Omental fat pad (tissue), 4 donors: ENCODE measurements at places on chromosomes 5 and 9. TPM values are rescaled to one million over a fixed set of nuclear protein-coding genes. Genes with fewer than 3 reads are reported as not detected.

Gene PCDHGA12
- 18.4 TPM for total RNA-seq

Gene CNTNAP3B
- 31.5 TPM for total RNA-seq

Gene UGT3A1
- total RNA-seq: not detected

Gene FOXD4L3
- total RNA-seq: not detected

Gene PITX1
- total RNA-seq: 3.7 TPM

Gene FAM120AOS
- total RNA-seq: 61.2 TPM

DNA sequence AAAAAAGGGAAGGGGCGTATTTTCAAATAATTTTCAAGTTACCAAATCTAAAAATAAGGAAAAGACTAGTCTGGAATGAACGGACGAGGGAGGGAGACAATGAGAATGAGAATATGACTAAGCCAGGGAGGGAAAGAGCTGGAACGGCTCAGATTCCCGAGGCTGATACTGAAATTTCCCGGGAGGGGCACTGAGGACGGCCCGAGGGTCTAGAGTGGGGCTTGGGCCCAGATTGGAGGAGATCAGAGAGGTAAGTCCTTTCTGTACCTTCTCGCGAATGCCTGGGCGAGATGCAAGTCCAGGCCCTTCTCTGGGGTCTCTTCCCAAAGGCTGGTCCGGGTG, 3.4 kb upstream of the CCIN start:
- no peak for DNase-seq

GRCh38 chr5:129653442-129653841, 94.5 kb upstream of the MINAR2 start:
- DNase-seq: no peak

GRCh38 chr5:124745007-124745927, 1.2 kb downstream of the ZNF608 start:
- no peak for DNase-seq

DNA sequence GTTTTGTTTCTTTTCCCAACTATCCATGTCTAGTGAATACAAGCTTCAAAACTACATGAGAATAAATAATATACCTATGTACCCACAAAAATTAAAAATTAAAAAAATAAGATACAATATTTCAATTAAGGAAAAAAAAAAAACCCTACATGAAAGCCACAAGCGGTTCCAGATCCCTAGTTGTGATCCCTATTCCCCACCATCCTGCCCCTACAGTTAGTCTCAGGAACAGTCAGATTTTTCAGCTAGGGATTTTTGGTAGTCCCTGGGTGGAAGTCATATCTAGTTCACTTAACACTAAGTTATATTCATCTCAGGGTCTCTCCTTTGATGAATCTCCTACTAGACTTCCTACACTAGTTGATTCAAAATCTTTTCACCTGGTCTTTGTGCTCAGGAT, 18.5 kb upstream of the PCDHB1 start:
- DNase-seq: no peak

- no peak for DNase-seq
Measured at GRCh38 chr5:159310511-159310910, 19.8 kb downstream of the IL12B start.

DNA sequence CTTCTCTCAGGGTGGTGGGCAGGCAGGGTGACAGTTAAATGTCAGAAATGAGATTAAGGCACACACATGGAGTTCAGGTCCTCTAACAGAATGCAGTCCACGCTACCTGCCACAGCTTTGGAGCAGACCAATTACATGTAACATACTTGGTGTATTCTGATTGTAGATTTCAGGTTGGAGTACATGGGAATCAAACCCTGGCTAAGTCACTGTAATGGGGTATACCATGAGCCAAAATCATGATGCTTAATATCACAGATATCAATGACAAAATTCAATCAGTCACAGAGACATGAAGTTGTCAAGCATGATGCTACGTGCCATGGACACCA, 48.9 kb downstream of the MEF2C start:
- DNase-seq: no peak

GRCh38 chr9:117247266-117247665, 167.6 kb downstream of the ASTN2 start:
- no peak for DNase-seq

DNA sequence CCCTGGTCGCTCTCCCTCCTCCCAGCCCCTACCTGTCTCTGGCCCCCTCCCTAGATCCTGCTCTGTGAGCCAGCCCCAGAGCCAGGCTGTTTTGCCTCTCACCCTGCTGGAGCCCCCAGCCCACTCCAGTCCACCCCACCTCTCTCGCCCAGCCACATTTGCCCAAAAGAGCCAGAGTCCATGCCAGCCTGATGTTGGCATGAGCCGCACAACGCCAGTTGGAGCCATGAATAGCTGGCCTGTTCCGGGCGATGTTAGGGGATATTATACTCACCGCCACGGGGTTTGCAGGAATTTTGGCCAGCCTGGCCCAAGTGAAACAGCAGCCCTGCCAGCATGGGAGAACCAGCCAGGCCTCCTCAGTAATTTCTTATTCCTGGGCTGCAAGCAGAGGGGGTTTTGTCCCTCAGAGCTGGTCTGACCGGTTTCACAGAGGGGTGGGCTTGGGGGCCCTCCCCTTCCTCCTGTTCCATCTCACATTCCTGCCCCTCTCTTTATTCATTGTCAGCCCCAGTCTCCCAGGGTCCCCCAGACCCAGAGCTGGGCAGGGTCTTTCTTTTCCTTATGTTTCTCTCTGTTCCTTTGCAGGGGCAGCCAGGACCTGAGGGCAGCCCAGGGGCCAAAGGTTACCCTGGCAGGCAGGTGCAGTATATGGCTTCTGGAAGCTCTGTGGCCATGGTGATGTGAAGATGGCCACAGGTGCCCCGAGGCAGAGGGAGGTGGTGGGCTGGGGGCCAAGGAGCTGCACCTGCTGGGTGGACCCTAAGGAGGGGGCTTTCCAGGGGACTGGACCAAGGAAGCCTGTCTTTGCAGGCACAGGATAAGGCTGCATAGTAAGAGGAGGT, 50.1 kb downstream of the COL27A1 start:
- DNase-seq: no peak

GRCh38 chr5:167348980-167349379, 942.5 kb upstream of the WWC1 start:
- no peak for DNase-seq

DNA sequence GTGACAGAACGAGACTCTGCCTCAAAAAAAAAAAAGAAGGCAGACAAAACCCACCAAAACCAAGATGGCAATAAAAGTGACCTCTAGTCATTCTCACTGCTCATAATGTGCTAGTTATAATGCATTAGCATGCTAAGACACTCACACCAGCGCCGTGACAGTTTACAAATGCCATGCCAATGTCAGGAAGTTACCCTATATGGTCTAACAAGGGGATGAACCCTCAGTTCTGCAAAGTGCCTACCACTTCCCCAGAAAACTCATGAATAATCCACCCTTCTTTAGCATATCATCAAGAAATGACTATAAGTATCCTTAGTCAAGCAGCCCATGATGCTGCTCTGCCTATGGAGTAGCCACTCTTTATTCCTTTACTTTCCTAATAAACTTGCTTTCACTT, 4.7 kb upstream of the BICD2 start:
- no peak for DNase-seq

DNA sequence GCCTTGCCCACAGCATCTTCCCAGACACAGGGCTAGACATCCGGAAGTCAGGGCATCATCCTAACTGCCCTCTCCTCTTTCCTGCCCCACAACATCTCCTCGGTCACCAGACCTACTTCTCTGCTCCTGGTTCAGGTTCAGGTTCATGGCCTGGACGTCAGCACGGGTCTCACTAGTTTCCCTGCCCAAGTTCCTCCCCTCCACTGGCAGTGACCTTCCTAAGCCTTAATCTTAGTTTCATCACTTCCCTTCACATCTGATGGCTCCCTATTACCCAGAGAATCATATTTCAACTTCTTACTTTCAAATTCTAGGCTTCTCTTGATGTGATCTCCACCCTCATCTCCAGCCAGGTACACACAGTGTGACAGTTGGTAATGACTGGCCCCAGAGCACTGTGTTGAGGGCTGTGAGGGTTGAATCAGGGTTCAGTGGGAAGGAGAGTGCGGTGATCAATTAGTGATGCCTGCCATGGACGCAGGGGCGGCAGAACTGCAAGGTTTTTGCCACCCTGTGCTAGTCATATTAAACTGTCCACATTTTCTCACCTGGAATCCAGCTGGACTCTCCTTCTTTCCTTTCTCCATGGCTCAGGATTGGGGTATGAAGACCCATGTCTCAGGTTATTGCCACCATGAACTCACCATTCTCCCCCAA, 34.3 kb upstream of the CRB2 start:
- no peak for DNase-seq

- DNase-seq: no peak
Measured at GRCh38 chr9:122085260-122085659, 7.8 kb downstream of the TTLL11 start.

GRCh38 chr9:39108145-39108544, 179.8 kb downstream of the CNTNAP3 start:
- no peak for DNase-seq

- no peak for DNase-seq
Measured at GRCh38 chr5:173399851-173400250, 71.6 kb upstream of the STC2 start.
